ENCODE measurements at places on chromosomes 2 and 18. TPM values are rescaled to one million over a fixed set of nuclear protein-coding genes. Genes with fewer than 3 reads are reported as not detected.
A peak's percentile ranks its signal among the peaks of the same experiment; 100 is the strongest.

RAPGEF4 gene
- 0.62 TPM for total RNA-seq

NHEJ1 gene
- 10.8 TPM for total RNA-seq

DNA sequence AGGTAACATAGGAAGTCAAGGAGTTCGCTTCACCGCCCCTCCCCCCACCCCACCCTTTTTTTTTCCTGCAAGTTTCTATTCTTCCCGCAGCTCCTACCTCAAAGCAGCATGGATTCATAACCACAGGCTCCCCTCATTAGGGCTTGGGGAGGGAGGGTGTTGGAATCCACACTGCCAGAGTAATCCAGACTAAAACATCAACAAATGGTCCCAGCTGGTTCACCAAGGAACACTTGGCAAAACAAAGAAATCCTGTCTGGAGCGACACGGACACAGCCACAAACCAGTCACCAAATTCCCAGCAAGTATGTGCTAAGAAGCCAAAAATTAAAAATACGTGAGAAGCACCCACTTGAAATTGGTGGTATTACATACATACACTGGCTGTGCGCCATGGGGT lies 106.9 kb upstream of the PPP1CB start:
- peak; percentile 59 for DNase-seq

KIF1A gene
- 20.3 TPM for total RNA-seq

- DNase-seq, result no peak
Observed at GRCh38 chr2:138066139-138066806, 102.0 kb downstream of the HNMT start.

SKA1 gene
- 2.6 TPM for total RNA-seq

KCNK3 gene
- 2.3 TPM for total RNA-seq

GATA6 gene
- total RNA-seq, result 10.9 TPM

Measured in astrocyte (in vitro differentiated cells and primary cell).